ENCODE measurements at places on chromosomes 11 and 22.

GRCh38 chr11:61793829-61794204 lies 1.1 kb downstream of the FEN1 start:
- DNase-seq: no peak

DNA sequence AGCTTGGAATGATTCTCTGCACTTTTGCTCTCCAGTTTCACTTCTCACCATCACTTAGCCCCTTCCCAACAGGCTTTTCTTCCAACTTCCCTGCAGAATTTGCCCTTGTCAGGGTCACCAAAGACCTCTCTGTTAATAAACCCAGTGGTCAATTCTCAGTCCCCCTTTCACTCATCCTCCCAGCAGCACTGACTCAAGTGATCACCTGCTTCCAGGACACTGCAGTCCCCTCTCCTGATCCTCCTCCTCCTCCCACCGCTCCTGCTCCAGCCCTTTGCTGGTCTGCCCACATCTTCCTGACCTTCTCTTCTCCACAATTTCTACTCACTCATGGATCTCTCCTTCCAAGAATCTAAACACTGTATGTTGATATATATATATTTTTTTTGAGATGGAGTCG lies 57.9 kb downstream of the SHISAL1 start:
- no peak for DNase-seq

DNA sequence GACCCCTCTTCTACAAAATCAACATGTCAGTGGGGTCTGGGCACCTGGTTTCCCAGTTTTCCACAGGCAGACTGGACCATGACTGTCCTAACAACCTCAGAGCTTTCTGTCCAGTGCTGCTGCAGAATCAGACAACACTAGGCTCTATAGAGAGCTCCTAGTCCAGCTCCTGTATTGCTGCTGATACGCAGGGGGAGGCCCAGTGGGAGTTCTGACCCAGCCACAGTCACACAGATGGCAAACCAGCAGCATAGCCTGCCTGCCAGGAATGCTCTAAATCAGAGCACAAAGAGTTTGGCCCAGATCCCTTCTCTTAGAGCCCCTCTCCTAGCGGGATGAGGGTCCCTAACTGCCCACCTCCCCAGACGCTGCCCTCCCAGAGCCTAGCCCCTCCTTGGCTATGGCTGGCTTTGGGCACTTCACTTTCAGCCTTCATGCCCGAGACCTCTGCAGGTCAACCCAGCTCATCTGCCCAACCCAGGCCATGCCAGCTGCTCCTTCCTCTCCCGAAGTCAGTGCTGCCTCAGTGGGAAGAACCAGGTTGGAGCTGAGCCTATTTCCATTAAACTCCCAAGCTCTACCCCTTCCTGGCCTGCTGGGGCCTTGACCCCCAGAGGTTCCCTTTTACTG lies 15.8 kb upstream of the SLCO2B1 start:
- DNase-seq: no peak

- no peak for DNase-seq
These were observed 10.7 kb downstream of the LSP1 start for GRCh38 chr11:1863352-1864216.

GRCh38 chr11:125777309-125777708 lies 1.3 kb downstream of the PATE2 start:
- DNase-seq: no peak

DNA sequence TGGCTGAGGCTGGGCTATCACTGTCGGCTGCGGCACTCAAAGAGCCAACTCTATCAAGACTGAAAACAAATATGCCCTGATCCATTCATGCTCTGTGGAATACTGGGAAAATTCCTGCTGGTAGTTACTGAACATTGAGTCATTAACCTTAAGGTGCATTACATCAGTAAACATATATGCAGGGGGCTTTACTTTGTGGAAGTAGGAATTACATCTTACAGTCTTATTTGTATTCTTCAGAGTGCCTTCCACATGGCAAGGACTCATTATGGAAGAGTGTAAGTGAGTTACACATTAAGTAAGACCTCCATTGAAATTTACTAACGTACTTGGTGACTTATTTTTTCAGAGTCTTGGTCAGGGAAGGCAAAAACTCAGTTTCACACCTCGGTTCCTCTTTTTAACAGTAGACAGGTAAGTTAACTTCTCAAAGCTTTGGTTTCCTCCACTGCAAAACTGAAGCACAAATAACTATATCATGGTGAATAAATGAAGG lies 4.5 kb downstream of the OR5B21 start:
- DNase-seq: no peak

DNA sequence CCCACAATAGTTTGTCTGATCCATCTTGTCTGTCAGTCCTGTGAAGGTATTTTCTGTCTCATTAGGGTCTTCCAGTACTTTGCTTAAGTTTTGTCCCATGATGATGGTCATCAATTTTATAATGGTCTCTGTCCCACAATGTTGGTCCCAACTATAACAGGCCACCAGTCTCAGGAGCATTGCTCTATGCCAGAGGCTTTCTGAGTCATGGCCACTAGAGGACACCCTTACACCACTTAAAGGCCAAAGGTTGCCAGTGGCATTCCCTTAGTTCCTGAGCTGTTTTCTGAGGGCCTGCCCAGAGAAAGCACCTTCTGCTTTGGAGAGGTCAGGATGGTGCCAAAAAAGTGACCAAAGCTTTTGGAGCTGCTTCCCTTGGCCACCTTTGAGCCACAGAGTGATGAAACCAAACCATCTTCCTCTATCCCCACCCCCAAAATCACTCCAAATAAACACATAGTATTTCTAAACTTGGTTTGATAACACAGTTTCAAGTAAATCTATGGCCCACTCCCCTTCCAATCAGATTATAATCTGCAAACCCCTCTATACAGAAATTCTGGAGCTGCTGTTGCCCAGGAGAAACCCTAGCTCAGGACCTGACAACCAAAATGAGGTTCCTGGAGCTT lies 19.3 kb downstream of the EIF3F start:
- DNase-seq: peak; percentile 19

DNA sequence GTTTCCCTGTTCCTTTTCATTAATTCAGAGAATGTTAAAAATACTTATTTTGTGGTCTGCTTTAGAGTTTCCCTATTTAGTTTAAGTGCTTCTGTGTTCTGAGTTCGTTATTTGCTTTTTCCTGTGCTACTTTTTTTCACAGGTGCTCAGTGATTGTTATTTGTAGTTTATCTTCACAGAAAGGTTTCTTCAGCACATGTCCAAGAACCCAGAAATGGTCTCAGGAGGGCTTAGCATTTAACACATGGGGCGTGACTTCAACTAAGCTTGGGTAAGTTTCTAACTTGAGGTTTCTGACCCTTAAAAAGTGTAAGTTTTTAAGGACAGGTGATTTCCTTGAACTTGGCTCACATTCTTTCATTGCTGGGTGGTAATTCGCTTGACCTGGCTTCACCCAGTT lies 157.3 kb downstream of the AASDHPPT start:
- DNase-seq: no peak

DNA sequence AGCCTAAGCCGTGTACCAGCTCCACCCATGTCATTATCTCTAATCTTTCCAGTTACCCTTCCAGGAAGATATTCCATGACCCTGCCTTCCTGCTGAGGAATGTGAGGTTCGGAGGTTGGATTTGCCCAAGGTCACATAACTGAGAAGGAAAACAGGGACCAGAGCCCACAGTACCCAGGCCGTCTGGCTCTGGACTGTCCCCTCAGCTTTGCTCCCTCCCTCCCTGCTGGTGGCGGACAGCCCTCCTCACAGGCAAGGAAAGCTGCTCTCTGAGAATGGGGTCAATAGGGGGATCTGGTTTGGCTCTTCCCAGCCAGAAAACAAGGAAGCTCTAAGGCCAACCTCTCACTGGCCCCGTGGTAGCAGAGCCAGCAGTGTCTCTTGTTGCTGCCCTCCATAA lies 63.3 kb downstream of the SYN3 start:
- peak; percentile 38 for DNase-seq

DNA sequence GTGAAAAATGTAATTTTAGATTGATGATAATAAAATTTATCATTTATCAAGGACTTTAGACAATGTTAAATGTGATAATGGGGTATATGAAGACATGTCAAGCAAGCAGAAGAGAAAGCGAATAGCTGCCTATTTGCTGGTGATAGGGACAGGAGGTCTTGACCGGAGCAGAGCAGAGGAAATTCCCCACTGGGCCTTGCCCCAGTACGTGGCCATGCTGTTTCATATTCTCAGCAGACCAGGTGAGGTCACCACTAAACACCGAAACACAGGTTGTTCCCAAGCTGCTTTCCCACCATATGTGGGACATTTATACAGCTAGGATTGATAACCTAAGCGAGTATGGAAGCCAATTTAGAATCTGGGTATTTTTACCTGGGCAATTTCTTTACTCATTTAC lies 1629.6 kb downstream of the FAM181B start:
- DNase-seq: no peak

GRCh38 chr11:2102132-2102882 lies 36.9 kb downstream of the IGF2 start:
- DNase-seq: no peak

- DNase-seq: no peak
These were observed 33.2 kb upstream of the FZD4 start for GRCh38 chr11:86988351-86988881.

All from nucleus accumbens (tissue), 56 donors.